ENCODE measurements at places on chromosomes 6 and 20.

- DNase-seq = peak; percentile 93
Measured at GRCh38 chr6:166308769-166309589, 787 bp upstream of the PRR18 start.

DNA sequence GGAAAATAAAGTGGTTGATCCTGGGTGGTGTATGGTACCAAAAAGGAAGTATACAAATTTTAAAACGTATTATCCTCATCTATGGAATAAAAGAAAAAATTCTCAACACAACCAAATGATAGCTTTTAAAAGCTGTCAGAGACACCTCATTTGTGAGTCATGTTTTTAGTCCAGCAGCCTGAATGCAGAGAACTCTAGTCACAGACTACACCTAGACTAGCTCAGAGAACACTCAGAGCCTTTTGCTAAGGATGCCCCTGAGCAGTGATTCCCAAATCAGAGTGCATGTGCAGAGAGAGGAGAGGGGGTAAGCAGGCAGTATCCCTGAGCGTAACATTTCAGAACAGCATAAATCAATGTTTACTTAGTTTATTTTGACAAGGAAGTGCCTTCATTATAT, 809.3 kb downstream of the HACE1 start:
- peak; percentile 9 for DNase-seq

DNA sequence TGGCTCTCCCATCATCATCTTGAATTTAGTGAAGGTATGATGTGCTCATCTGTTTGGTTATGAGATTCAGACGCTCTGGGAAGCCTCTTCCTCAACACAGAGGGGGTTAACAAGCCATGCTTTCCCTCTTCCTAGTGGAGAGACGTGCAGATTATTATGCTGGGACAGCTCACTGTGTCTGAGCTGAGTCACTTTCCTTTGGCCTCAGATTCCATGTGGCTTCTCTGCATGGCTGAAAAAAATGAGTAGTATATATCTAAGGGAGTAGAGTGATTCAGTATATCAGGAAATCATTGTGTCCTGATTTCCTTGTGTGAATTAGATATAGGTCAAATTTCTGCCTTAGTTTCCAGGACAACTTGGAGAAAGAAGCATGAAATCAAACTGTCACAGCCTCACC, 52.6 kb downstream of the FIG4 start:
- no peak for DNase-seq

GRCh38 chr20:33875055-33875454, 63.9 kb downstream of the CHMP4B start:
- DNase-seq = no peak

GRCh38 chr20:41510847-41511450, 107.2 kb downstream of the CHD6 start:
- DNase-seq = no peak

- peak; percentile 44 for DNase-seq
Measured at GRCh38 chr6:116108836-116109235, 8.2 kb downstream of the NT5DC1 start.

- DNase-seq = no peak
Measured at GRCh38 chr20:58145506-58146080, 82.9 kb downstream of the ANKRD60 start.

GRCh38 chr20:9114709-9115108, 45.8 kb downstream of the PLCB4 start:
- peak; percentile 47 for DNase-seq

GRCh38 chr6:35725721-35726438, 11.0 kb upstream of the ARMC12 start:
- DNase-seq = peak; percentile 67

- no peak for DNase-seq
Measured at GRCh38 chr6:44779130-44779826, 391.8 kb downstream of the CDC5L start.

- DNase-seq = peak; percentile 5
Measured at GRCh38 chr6:161660666-161661571, 387.1 kb upstream of the AGPAT4 start.

DNA sequence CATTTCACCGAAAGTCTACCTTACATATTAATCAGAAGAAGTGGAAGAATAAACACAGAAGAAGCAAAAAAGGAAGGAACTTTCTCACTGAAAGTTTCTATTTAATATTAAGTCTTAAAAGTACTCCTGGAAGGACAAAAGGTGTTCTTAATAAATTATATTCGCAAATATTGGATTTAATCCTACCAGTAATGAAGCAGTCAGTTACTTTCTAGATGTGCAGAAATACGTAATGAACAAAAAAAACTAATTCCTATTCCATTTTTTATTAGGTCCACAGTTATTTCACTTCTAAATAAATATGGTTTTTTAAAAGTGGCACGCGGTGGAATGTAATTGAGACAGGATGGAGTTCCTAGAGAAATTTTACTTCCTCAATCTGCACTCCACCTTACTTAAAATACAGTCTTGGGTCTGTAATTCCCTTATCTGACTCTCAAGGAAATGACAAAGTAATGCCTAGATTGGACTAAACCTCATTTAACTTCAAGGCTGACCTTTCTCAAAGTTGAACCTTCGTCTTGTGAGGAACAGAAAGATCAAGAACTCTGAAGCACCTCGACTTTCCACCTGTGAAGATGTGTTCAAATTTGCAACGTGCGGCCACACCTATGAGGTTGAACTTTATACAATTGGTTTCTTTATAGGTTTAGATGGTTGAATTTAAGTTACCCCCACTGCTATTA, 1.1 kb upstream of the TRAM2 start:
- DNase-seq = peak; percentile 21

GRCh38 chr6:71347119-71347518, 58.5 kb downstream of the OGFRL1 start:
- no peak for DNase-seq

- no peak for DNase-seq
Measured at GRCh38 chr6:150186129-150186898, 43.5 kb downstream of the PPP1R14C start.

DNA sequence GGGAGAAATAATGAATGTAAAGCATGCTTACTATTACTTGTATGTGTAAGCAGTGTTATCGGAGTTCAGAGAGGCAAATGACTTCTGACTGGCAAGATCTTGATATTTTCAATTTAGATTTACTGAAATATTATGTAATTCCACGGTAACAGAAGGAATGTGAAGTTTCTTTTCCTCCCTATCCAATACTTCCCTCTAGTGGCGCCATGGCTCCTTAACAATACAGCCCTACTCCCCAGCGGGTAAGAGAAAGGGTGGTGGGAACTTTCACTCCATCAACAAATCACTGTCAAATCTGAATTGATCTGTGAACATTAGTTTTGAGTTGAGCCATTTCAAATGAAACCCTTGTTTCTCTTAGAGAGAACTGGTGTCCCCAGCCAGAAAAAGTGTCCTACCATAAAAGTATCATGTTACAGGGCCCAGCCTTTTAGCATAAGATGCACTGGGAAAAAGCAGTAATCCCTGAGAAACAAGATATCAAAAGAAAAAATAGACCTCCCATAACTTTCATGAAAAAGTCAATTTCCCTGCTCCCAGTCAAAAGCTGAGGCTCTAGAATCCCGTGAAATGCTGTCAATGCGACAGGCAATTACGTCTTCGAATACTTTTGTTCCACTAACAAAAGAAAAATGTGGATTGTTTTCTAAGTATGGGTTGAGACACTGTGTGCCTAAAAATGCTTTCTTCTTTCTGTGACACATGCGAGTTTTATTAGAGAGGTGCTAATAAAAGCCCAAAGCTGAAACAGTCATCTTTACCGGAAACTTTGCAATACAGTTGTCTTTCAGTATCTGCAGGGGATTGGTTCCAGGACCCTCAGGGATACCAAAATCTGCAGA, 12.9 kb downstream of the COX7A2 start:
- peak; percentile 76 for DNase-seq

- DNase-seq = peak; percentile 73
Measured at GRCh38 chr6:132483779-132484679, 28.9 kb downstream of the STX7 start.

- no peak for DNase-seq
Measured at GRCh38 chr6:151294561-151295101, 54.9 kb downstream of the AKAP12 start.

DNA sequence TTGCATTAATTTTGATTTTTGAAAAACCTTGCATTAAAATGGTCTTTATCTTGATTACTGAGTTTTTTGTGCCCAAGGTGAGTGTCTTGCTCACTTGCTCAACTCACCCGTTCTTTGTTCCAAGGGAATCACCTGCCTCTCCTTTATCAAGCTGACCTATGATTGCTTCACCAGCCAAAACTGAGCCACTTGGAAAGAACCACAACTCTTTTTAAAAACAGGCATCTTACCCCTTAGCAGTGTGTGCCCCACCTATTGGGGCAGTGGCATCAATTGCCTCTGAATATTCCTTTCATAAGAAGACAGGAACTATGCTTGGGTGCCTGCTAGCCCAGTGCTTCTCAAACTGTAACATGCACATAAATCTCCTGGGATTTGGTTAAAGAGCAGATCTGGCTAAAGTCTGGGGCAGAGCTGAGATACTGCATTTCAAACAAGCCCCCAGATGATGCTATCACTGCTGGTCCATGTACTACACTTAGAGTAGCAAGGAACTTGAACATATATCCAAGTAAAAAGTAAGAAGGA, 3.3 kb upstream of the STK38 start:
- no peak for DNase-seq

GRCh38 chr20:32064667-32065066, 12.6 kb downstream of the HCK start:
- no peak for DNase-seq

GRCh38 chr6:150800674-150801314, 64.7 kb upstream of the MTHFD1L start:
- DNase-seq = no peak

DNA sequence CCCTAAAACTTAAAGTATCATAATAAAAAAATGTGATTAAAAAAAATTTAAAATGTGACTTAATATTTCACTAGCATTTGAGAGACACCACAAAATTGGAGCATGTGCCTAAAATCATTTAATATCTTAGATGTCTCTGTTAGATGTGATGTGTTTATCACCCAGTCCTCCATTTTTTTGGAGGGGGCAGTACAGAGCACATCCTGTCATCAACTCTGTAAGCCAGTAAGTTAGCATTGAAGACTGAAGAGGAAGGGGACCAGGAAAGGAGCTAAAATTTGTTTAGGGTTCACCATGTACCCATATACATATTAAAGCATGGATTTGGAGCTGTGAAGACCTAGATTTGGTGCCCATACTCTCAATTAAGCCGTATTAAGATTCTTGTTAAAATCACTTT, 30.7 kb upstream of the ADIG start:
- peak; percentile 19 for DNase-seq

DNA sequence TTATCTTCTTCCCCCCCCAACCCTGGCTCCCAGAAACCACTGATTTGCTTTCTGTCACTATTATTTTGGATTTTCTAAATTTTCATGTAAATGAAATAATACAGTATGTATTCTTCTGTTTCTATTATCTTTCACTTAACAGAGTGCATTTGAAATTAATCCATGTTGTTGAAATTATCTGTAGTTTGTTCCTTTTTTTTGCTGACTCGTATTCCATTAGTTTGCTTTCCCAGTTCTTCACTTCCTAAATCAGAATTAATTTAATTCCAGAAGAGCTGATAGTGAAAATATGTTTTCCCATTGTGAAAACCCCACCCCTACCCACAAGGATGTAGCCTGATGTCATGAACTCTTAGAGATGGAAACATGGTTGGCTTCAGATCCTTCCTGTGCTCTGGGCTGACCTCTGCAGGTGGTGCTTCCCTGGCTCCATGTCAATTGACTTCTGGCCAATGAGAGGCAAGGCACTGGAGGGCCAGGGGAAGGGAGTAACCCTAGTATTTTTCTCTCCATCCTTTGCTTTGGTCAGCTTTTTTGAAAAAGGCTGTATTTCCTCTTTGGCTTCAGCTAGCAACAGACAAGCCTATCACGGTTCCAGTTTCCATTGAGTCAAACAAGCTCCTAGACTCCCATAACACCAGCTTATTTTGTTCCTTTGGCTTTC, 244.4 kb upstream of the HSF2 start:
- peak; percentile 1 for DNase-seq

All from DMS53 (cell line).